Ascending aorta (tissue), 2 donors: ENCODE measurements at places on chromosomes 7 and 10.

DNA sequence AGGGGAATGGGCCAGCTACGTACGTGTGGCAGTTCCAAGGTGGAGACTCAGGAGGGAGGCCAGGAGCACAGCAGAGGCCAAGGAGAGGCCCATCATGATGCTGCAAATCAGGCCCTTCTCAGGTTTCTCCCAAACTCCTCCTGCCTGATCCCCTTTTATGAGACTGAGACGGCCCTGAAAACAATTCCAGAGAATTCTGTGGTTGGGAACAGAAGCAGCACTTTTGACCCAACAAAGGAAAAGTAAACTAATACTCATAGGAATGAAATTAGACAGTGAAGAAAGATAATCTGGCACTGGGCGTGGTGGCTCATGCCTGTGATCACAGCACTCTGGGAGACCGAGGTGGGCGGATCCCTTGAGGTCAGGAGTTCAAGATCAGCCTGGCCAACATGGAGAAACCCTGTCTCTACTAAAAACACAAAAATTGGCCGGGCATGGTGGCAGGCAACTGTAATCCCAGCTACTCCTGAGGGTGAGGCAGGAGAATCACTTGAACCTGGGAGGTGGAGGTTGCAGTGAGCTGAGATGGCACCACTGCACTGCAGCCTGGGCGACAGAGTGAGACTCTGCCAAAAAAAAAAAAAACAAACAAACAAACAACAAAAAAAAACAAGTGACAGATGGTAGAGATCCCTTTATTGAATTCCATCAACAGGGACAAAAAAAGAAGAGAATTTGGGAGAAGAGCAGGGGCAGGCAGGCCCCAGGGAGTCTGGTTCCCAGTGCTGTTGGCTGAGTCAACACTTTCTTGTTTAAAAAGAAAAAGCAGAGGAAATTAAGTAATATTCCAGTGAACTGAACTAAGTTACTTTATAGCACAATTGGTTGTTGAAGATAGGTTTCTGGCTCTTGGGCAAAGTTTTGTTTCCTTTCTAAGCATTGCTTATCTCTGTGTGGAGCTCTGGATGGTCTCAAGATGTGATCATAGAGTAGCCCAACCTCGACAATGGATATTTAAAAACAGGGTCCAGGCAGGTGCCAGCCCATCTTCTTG, at the start of gene CCL26:
Gene CCL26, minus strand, starts transcription at position 131 of the 997 bp plus-strand sequence. Its CDS starts 35 bp downstream, at position 96.
- no peak for DNase-seq

DNA sequence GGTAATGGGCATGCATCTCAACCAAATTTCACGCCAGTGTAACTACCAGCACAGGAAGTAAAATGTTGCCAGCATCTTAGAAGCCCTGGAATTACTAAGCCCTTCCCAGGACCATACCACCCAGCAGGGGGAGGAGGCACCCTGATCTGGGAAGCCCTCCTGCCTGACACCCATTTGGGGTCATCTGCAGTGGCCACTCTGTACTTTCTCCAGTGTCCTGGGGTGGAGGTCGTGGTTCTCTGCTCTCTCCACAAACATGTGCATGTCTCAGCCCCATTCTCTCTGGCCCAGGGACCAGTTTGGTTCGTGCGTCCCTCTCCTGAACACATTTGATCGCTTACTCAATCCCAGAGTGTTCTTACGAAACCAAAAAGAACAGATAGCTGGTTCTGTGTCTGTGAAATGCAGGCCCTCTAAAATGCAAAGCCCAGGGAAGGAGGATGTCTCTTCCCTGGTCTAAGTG, 9.4 kb upstream of the LRRC27 start:
- no peak for DNase-seq

- no peak for DNase-seq
Observed at GRCh38 chr10:14382022-14382421, 51.3 kb upstream of the FRMD4A start.

DNA sequence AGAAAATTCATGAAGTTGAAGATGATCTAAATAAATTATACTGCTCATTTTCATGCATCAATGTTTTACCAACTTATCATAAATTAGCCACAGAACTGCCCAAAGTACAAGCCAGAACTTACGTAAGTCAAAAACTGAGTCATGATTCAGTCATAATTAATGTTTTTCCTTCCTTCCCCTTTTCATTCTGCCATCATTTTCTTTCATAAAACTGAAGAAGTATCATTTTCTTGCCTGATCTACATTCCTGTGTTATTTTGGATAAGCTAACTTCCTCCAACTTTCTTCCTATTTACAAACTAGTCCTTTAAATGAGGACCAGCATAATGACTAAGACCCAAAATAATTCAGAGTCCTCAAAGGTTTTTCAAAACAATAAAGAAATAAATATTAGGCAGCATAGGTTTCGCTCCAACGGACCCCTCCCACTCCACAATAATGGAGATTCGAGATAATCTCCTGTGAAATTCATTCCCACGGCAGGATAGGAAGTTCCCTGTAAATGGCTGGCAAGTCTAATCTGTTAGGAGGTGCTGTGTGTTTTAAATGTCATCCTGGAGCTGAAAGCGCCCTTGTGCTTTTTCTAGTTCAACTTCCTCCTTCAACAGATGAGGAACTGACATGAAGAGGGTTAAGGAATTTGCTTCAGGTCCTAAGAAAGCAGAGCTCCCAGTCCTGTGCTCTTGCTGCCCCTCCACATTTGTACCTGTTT, 218.9 kb downstream of the DOCK4 start:
- no peak for DNase-seq

- DNase-seq: no peak
Observed at GRCh38 chr7:27242154-27242553, 448 bp upstream of the EVX1 start.

DNA sequence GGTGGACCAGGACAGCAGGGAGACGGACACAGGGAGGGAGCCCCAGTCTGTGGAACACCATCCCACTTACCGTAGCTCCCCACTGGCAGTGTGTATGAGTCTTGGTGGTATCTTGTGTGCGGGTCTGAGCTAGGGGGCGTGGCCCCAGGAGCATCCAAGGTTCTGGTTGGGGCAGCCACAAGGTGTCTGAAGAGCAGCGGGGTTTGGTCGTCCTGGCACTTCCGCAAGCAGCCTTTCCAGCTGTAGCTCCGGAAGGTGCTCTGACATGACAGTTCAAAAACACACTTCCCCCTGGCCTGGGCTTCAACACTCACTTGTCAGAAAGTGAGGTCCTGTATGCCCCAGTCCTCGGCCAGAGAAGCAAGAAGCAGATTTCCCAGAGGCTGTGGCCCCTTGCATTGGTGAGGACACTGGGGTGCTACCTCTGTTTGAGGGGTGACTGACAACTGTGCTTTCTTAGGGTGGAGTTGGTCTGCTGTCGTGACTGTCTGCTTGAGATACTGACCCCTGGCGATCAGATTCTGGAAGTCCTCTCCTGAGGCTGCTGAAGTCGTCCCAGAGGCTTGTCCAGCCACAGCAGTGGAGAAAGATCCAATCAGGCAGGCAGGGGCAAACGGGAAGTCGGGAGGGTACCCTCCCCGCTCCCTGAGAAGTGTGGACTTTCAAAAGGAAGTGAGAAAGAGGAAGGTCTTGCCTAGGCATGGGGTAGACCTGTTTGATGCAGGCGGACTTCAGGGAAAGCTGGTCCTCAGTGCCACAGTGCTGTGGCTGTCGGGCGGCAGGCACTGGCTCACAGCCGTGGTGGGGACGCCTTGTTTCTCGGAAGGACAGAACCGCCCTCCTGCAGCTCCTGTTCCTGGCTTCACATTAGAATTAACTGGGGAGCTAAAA, 51.4 kb upstream of the PFKFB3 start:
- peak; percentile 84 for DNase-seq
